AG09319 (cell line): ENCODE measurements at places on chromosomes 7 and 10.

- DNase-seq: no peak
Measured at GRCh38 chr7:32259931-32260596, 189.9 kb upstream of the PDE1C start.

DNA sequence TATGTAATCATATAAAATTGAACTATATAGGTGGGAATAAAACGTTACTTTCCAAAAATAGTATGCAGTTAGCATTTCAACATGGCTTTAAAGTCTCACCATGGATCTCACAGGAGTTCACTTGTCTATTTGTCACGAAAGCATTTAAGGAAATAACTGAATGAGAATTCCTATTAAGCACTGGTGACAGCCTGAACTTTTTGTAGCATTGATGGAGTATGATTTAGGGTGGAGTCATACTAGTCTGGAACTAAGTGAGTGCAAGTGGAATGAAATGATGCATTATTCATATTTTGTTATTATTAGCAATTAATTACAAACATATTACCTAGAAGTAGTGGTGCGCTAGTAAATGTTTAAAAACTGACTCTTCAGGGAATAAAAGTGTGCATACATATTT is 26.0 kb upstream of the HIBADH start:
- DNase-seq: no peak

GRCh38 chr7:122942059-122942458 is 53.4 kb downstream of the TAS2R16 start:
- DNase-seq: no peak

- DNase-seq: no peak
Measured at GRCh38 chr10:69498711-69499471, 47.6 kb downstream of the TSPAN15 start.

GRCh38 chr10:35545079-35545657 is 60.0 kb upstream of the GJD4 start:
- no peak for DNase-seq

DNA sequence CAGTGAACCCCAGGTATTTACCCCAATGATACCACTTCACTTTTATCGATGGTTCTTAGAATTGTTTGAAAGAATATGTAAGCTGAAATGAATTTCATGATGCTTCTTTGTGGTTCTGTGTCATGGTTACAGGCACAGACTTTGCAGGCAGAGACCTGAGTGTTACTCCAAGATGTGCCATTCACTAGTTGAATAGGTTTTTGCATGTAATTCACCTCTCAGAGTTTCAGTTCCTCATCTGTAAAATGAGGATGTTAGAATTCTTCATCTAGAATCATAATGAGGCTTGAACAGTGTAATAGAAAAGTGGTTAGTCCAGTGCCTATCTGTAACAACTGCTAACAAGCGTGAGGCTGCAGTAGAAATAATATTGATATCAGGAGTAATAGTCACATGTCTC is 54.6 kb downstream of the VSTM2A start:
- DNase-seq: no peak
